ENCODE measurements at places on chromosomes 13 and 19. TPM values are rescaled to one million over a fixed set of nuclear protein-coding genes. Genes with fewer than 3 reads are reported as not detected.

Gene IL17D
- 18.2 TPM for polyA plus RNA-seq

Gene MYADM
- polyA plus RNA-seq = 184 TPM

DNA sequence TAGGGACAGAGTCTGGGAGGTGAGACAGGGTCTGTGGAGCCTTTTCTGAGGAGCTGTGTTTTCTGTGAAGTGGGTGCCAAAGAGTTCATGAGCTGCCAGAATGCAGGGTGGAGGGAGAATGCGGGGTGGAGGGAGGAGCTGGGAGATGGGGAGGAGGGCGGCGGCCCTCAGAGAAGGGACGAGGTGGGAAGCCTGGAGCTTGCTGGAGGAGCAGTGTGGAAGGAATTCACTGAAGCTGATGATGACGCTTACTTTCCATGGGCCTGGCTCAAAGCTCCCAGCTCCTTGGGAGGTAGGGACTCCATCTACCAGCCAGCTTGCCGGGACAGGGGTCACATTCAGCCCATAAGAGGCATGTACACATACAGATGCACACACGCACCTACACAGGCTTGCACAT, 62.5 kb downstream of the MCF2L start:
- peak; percentile 36 for DNase-seq

- no peak for DNase-seq
Measured at GRCh38 chr13:49540552-49540951, 44.8 kb downstream of the PHF11 start.

- DNase-seq = no peak
Measured at GRCh38 chr13:94318418-94318817, 161.1 kb downstream of the DCT start.

Measured in hindlimb muscle (tissue), 1 donor.